ENCODE measurements at places on chromosomes 1 and 21.

DNA sequence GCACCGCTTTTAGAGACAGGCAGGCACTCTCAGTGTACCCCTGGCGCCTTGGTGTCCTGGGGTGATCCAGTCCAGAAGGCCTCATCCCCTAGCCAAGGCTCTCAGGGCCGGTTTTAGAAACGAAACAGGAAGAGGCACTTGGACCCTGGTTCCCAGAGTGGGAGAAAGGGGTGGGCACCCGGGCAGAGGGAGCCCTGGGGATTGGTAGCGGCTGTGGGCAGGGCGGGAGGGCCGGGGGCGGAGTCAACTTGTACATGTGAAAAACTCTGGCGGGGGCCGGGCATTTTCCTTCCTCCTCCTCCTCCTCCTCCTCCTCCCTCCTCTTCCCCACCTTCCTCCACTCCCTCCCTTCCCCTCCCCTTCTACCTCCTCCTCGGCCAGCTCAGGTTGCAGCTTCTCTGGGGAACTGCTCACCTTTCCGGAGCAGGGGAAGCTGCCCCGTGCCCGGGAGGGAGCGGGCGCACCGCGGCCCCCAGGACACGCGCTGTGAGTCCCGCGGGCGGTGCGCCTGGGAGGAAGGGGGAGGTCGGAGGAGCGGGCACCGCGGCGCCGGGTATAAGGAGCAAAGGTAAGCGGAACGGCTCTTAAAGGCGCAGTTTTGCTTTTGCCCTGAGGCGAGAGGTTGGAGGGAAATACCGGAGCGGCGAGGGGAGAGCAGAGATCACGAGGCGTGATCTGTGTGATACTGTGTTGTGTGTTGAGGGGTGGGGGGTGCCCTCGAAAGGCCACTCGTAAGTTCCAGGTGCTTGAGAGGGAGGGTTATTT is at the start of gene CDK18:
Gene CDK18 (plus strand): TSS at position 359 of the 765 bp plus-strand sequence. CDS start 18,499 bp downstream, outside the sequence.
- no peaks in the 10 kb centered on the region for H3K27me3 ChIP-seq
- H3K27ac ChIP-seq, result no peak within 1 kb of the TSS
- H3K4me3 ChIP-seq, result peak within 1 kb of the TSS; percentile 68
- H3K4me1 ChIP-seq, result peaks cover 21% of the 10 kb centered on the region

- no peaks in the 10 kb centered on the region for H3K27me3 ChIP-seq
- H3K4me3 ChIP-seq, result no peak overlapping the region
- peaks cover 17% of the 10 kb centered on the region for H3K36me3 ChIP-seq
- H3K4me1 ChIP-seq, result no peaks in the 10 kb centered on the region
Observed at GRCh38 chr1:193030280-193030679, 28.9 kb downstream of the UCHL5 start.

- H3K27me3 ChIP-seq, result no peaks in the 10 kb centered on the region
- no peak overlapping the region for H3K4me3 ChIP-seq
- DNase-seq, result no peak
- no peaks in the 10 kb centered on the region for H3K36me3 ChIP-seq
- H3K4me1 ChIP-seq, result no peaks in the 10 kb centered on the region
Observed at GRCh38 chr1:169741666-169742394, 8.0 kb upstream of the SELE start.

GRCh38 chr1:197807216-197807615 is 31.9 kb upstream of the DENND1B start:
- no peaks in the 10 kb centered on the region for H3K27me3 ChIP-seq
- no peak for DNase-seq
- H3K4me3 ChIP-seq, result no peak overlapping the region
- no peaks in the 10 kb centered on the region for H3K4me1 ChIP-seq

GRCh38 chr1:46210561-46210960 is 7.4 kb downstream of the LURAP1 start:
- no peaks in the 10 kb centered on the region for H3K36me3 ChIP-seq
- H3K4me3 ChIP-seq, result no peak overlapping the region
- no peak overlapping the region for H3K27ac ChIP-seq
- no peaks in the 10 kb centered on the region for H3K27me3 ChIP-seq

- no peaks in the 10 kb centered on the region for H3K4me1 ChIP-seq
- H3K36me3 ChIP-seq, result no peaks in the 10 kb centered on the region
- no peaks in the 10 kb centered on the region for H3K27me3 ChIP-seq
- no peak overlapping the region for H3K27ac ChIP-seq
Observed at GRCh38 chr1:101388904-101389546, 152.2 kb downstream of the S1PR1 start.

DNA sequence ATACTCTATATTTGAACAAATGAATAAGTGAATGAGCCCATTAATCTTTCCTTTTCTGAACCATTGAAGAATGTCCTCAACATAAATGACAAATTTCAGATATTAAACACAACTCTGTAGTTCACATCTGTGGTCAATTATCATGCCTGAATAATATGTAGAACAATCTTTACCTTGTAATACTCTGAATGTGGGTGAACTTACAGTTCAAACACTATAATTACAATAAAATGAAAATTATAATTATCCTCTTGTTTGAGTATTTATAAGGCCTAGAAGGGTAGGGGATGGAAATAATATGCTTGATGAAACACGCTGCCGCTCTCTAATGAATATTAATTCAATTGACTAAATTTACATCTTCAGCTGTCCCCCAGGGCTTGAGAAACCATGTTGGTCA is 8.7 kb upstream of the SFPQ start:
- H3K36me3 ChIP-seq, result no peaks in the 10 kb centered on the region
- no peaks in the 10 kb centered on the region for H3K27me3 ChIP-seq

DNA sequence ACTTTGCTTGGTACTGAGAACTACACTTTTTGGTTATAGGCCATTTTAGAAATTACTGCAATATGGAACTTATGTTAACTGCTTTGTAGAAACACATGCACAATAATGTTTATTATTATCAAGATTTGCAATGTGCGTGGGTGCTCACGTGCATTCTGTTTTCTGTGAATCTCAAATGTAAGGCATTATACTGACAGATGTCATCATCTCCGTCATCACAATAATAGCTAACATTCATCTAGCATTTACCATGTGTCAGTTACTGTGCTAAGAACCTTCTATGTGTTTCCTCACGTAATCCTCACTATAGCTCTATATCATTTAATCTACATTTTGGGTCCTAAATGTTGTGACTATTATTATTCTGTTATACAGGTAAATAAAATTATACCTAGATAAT is 1214.8 kb upstream of the ADGRL4 start:
- no peaks in the 10 kb centered on the region for H3K4me1 ChIP-seq
- no peaks in the 10 kb centered on the region for H3K36me3 ChIP-seq
- no peak for DNase-seq
- H3K27ac ChIP-seq, result no peak overlapping the region
- no peaks in the 10 kb centered on the region for H3K27me3 ChIP-seq

DNA sequence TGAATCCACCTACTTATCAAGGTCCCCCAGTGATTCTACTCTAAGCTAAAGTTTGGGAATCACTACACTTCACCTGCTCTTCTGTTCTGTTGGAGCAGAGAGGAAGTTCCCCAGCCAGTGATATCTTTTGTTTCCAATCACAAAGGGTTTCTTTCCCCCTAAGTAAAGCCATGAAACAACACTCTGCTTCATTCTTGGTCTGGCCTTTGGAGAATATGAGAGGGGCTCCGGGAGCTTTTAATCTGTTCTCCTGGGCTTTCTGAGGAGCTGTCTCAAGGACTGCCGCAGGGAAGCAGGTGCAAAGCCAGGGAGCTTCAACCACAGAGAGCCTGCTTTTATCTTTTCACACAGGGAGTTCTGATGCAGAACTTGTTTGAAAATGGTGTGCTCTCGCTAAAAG is 10.1 kb upstream of the SLAMF9 start:
- H3K36me3 ChIP-seq, result no peaks in the 10 kb centered on the region
- H3K27ac ChIP-seq, result no peak overlapping the region
- no peaks in the 10 kb centered on the region for H3K4me1 ChIP-seq
- peaks cover 8% of the 10 kb centered on the region for H3K27me3 ChIP-seq
- no peak overlapping the region for H3K4me3 ChIP-seq
- DNase-seq, result no peak

DNA sequence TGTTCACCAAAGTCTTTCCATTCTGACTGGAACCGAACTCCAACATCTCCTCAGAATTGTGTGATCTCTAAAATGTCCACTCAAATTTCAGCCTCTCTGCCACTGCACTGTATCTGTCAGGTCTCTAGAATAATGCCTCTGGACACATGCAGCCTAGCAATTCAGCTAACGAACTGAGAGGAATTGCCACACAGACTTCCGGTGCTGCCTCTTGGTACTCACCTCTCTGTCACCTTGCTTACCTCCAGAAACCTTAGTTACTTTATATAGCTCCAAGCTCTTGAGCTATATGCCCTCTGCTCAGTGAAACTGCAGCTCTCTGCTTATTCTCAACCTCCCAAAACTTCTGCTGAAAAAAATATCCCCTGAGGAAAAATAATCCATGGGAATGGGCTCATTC is 2.7 kb upstream of the CHRM3 start:
- H3K4me1 ChIP-seq, result peaks cover 18% of the 10 kb centered on the region
- no peaks in the 10 kb centered on the region for H3K36me3 ChIP-seq
- DNase-seq, result no peak
- no peak overlapping the region for H3K27ac ChIP-seq
- no peak overlapping the region for H3K4me3 ChIP-seq

- H3K4me3 ChIP-seq, result no peak overlapping the region
- H3K36me3 ChIP-seq, result no peaks in the 10 kb centered on the region
- H3K27me3 ChIP-seq, result peaks cover 7% of the 10 kb centered on the region
- DNase-seq, result no peak
Observed at GRCh38 chr21:35720208-35720731, 340.1 kb downstream of the SETD4 start.

DNA sequence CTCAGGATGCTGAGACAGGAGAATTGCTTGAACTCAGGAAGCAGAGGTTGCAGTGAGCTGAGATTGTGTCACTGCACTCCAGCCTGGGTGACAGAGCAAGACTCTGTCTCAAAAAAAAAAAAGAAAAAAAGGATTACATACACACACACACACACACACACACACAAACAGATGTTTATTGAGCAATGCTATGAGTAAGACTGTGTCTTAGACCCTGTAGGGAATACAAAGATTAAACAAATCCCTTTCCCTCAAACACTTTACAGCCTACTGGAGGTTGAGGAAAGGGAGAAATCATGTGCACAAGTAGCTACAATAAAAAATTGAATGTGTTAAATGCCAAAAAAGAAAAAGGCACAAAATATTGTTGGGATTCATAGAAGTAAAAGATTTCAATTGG is 58.1 kb downstream of the RPAP2 start:
- H3K27me3 ChIP-seq, result no peaks in the 10 kb centered on the region
- no peak for DNase-seq
- no peaks in the 10 kb centered on the region for H3K4me1 ChIP-seq
- H3K4me3 ChIP-seq, result no peak overlapping the region

- peak overlapping the region; percentile 69 for H3K4me3 ChIP-seq
- peak; percentile 51 for DNase-seq
- H3K27ac ChIP-seq, result peak overlapping the region; percentile 52
- no peaks in the 10 kb centered on the region for H3K27me3 ChIP-seq
Observed at GRCh38 chr1:200302192-200302920, 107.5 kb downstream of the ZNF281 start.

GRCh38 chr1:80023358-80023757 is 1016.8 kb upstream of the ADGRL4 start:
- H3K36me3 ChIP-seq, result no peaks in the 10 kb centered on the region
- no peaks in the 10 kb centered on the region for H3K27me3 ChIP-seq
- H3K4me3 ChIP-seq, result no peak overlapping the region
- no peak for DNase-seq

DNA sequence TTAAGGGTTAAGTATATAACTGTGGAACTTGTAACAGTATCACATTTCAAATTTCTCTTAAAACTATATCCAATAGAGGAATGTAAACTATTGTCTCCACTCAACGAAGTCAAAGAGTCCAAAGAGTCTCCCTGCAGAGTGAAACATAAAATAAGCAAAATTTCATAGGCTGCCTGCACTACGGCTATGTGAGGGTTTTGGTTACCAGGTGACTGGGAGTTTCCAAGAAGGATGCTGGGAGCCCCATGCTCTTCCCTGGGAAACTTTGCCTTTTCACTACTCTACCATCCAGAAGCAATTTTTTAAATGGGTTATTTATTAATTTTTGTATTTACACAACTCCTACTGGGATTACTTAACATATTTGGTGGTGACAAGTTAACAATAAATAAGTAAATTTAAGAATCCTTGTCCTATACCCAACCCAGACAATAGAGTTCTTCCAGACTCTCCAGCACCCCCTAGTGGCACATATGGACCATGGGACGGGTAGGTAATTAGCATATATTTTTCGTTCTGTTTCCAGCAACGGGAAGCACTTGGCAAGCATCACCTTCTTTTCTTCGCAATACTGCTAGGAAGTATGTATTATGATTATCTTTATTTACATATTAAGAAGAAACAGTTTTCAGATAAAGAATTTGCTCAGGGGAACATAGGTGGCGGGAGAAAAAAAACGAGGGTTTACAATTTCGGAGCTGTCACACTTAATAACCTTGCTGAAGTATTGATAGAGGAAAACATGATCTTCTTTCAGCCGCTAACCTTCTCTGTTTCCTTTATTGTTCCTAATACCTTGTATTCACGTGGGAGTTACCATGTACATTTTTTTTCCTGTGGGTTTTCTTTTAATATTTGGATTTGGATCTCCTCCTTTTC is 3.5 kb downstream of the FMO2 start:
- H3K27me3 ChIP-seq, result no peaks in the 10 kb centered on the region
- peak; percentile 2 for DNase-seq
- no peaks in the 10 kb centered on the region for H3K36me3 ChIP-seq
- H3K4me1 ChIP-seq, result no peaks in the 10 kb centered on the region
- H3K27ac ChIP-seq, result no peak overlapping the region

- H3K4me1 ChIP-seq, result peaks cover 18% of the 10 kb centered on the region
- no peak overlapping the region for H3K4me3 ChIP-seq
- H3K27me3 ChIP-seq, result no peaks in the 10 kb centered on the region
- DNase-seq, result no peak
- H3K36me3 ChIP-seq, result no peaks in the 10 kb centered on the region
Observed at GRCh38 chr1:234992065-234992464, 136.6 kb downstream of the TOMM20 start.

DNA sequence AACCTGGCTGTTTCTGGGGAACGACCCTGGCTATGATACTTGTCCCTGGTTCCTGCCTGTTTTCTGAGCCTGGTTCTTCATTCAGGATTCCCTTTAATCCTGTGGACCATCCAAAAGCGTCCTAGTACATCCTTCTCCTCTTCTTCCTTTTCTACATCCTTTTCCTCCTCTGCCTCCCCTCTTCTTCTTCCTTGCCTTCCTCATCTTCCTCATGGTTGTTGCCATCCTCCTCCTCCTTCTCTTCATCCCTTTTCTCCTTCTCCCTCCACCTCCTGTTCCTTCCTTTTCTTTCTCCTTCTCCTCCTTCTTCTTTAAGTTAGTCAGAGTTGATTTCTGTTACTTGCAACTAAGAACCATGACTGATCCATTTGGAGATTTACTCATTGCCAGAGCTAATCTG is 197.8 kb downstream of the FOXD2 start:
- no peak overlapping the region for H3K4me3 ChIP-seq
- H3K27me3 ChIP-seq, result peaks cover 9% of the 10 kb centered on the region
- DNase-seq, result no peak
- H3K27ac ChIP-seq, result no peak overlapping the region

DNA sequence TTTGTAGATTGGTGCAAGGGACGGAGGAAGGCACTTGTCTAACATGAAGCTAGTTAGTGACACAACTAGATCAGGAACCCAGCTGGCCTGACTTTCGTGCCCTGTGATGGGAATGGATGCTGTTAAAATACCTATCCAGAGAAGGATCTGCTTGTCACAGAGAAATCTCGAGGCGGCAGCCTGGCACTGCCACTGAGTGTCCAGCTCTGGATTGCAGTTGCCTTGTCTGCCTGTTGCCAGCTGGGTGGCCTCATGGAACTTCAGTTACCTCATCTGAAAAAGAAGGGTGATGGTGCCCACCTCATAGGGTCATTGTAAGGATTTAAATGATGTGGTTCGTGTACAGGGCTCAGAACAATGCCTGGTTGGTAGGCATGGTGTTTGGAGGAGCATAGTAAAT is 2.4 kb upstream of the PKP1 start:
- no peaks in the 10 kb centered on the region for H3K36me3 ChIP-seq
- DNase-seq, result no peak
- H3K27me3 ChIP-seq, result peaks cover 28% of the 10 kb centered on the region
- H3K27ac ChIP-seq, result no peak overlapping the region
- H3K4me3 ChIP-seq, result no peak overlapping the region
